ENCODE measurements at places on chromosomes 12 and 14.

DNA sequence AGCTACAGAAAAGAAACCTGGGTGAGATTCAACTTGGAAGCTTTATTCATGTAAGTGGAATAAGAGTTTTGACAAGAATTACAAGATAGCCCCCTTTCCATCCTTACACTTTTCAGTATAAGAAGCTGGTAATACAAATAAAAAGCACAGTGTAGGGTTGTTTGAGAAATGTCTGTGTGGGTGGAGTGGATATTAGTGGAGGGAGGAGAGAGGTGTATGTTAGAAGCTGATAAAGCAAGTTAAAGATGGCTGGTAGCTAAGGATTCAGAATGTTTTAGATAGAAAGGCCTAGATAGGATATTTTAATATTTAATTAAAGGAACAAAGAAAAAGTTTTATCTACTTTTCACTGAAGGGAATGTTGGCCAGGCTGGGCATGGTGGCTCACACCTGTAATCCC, 12.5 kb downstream of the CFAP54 start:
- DNase-seq = no peak

DNA sequence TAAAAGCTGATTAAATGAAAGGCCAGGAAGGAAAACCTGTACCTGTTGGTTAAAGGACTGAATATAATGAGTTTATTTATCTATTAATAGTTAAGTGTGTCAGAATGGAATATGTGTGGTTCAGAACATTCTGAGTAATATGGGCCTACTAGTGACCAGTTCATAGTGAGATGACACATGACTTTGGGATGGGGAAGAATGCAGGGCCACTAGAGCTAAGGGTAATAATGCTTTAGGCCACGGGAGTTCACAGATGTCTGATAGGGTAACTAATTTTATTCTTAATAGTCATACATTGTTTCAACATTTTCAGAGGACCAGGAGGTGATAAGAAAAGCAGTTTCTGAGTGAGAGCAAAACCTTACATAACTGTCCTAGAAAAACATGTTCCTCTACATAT, 247.8 kb upstream of the OR4E1 start:
- no peak for DNase-seq

GRCh38 chr14:100955201-100955600, 51.7 kb upstream of the RTL1 start:
- peak; percentile 61 for DNase-seq

DNA sequence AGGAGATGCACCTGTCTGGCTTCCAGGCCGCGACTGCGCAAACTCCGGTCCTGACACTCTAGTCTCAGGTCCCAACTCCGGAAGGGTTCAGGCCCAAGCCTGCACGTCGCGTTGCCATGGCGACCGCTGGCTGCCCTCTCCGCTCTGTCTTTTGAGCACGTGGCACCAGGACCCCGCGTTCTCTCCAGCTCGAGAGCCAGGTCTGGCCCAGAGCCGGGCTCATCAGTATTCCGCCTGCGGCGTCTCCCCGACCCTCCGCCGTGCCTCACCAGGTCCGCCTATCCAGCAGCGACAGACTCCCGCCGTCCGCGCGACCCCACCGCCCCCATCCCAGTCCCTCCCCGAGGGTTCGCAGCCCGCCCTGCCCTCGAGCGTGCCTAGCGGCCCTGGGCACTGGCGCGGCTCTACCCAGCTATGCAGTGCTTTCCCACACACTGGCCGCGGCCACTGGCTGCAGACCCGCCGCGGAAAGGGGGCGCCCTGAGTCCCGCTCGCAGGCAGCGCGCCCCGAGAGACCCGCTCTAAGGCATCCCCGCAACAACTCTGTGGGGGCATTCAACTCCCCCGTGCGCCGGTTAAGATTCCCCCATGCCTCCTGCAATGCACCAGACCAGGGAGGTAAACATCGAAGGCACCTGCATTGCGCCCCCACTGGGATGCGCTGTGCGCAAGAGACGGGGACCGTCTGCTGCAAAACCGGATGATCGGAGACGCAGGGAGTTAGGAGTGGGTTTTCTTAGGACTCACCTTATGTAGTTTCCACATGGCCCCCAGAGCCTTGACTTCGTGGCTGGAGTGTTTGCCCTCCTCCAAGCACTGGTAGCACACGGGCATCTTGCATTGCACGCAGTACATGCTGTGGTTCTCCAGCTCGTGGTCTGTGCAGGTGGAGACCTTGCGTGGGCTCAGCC, 1.3 kb downstream of the TRIM9 start:
- DNase-seq = peak; percentile 7

DNA sequence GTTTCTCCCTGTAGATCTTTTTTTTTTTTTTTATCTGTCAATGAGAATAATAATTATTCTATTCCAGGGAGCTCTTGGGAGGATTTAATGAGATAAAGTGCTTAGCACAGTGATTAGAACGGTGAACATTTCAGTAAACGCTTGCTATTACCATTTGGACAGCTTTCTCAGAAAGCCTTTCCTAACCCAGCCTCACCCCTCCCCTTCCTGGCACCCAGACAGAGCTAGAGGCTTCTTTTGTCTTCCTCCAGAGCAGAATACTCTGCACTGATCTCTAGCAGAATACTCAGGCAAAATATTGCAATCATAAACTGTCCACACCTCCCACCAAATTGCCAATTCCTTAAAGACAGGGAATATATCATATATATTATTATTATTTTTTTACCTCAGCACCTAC, 66.6 kb downstream of the ERGIC2 start:
- no peak for DNase-seq

Measured in EL (cell line).